ENCODE measurements at places on chromosomes 12 and 14. TPM values are rescaled to one million over a fixed set of nuclear protein-coding genes. Genes with fewer than 3 reads are reported as not detected.

DNA sequence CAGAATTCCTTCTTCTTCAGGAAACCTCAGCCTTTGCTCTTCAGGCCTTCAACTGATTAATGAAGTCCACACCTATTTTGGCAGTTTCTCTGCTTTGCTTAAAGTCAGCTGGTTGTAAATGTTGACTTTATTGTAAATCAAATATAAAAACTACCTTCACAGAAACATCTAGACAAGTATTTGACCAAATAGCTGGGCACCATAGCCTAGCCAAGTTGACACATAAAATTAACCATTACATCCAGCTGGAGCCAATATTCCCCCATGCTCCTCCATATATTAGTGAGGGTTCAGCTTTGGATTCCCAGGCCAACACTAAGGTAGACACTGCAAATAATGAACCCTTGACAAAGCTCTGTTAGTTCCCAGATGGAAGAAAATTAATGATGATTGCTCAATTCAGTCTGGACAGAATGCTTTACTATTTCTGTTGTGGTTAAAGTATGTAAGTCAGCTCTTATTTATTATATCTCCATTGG lies 125.5 kb downstream of the ZFP36L1 start:
- no peak for DNase-seq

- no peak for DNase-seq
Measured at GRCh38 chr14:63663428-63664341, 22.0 kb upstream of the WDR89 start.

- DNase-seq = peak; percentile 54
Measured at GRCh38 chr12:27975222-27976136, 2.9 kb upstream of the PTHLH start.

DNA sequence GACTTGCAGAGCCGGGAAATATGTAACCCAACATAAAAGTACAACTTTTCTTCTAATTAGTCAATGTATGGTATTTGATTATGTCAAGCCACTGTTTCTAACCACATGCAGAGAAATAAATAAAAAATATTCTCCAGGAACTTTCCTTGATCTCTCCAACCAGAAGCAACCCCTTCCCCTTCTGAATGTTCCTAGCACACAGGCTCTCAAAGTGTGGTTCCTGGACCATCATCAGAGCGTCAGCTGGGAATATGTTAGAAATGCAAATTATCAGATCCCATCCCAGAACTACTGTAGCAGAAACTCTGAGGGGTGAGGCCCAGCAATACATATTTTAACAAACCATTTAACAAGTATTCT lies 21.0 kb upstream of the ITPR2 start:
- no peak for DNase-seq

- no peak for DNase-seq
Measured at GRCh38 chr14:92613008-92613658, 99.6 kb downstream of the RIN3 start.

GRCh38 chr14:55553791-55554190 lies 26.2 kb upstream of the KTN1 start:
- DNase-seq = no peak

The SIX4 gene
- polyA plus RNA-seq = 26.3 TPM

The KRT78 gene
- polyA plus RNA-seq = not detected

The LUM gene
- 424 TPM for polyA plus RNA-seq

The GLIPR1 gene
- 10.1 TPM for polyA plus RNA-seq

Data from hindlimb muscle (tissue), 1 donor.